ENCODE measurements at places on chromosomes 5 and 9.

DNA sequence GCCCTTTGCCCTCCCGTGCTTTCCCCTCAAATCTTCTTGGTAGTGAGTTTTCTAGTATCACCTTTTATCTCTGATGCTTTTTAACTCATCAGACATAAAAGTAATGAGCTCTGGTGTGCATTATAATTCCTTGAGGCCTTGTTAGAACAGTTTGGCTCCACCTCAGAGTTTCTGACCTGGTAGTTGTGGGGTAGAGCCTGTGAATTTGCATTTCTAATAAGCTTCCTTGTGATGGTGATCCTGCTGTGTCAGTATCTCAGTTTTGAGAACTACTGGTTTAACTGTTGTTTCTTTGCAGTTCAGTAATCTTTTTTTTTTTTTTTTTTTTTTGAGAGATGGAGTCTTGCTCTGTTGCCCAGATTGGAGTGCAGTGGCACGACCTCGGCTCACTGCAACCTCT lies 31.1 kb downstream of the UBE2D2 start:
- no peak for DNase-seq

GRCh38 chr5:103624035-103624480 lies 61.5 kb upstream of the NUDT12 start:
- no peak for DNase-seq

GRCh38 chr9:121752929-121753328 lies 101.5 kb downstream of the DAB2IP start:
- no peak for DNase-seq

DNA sequence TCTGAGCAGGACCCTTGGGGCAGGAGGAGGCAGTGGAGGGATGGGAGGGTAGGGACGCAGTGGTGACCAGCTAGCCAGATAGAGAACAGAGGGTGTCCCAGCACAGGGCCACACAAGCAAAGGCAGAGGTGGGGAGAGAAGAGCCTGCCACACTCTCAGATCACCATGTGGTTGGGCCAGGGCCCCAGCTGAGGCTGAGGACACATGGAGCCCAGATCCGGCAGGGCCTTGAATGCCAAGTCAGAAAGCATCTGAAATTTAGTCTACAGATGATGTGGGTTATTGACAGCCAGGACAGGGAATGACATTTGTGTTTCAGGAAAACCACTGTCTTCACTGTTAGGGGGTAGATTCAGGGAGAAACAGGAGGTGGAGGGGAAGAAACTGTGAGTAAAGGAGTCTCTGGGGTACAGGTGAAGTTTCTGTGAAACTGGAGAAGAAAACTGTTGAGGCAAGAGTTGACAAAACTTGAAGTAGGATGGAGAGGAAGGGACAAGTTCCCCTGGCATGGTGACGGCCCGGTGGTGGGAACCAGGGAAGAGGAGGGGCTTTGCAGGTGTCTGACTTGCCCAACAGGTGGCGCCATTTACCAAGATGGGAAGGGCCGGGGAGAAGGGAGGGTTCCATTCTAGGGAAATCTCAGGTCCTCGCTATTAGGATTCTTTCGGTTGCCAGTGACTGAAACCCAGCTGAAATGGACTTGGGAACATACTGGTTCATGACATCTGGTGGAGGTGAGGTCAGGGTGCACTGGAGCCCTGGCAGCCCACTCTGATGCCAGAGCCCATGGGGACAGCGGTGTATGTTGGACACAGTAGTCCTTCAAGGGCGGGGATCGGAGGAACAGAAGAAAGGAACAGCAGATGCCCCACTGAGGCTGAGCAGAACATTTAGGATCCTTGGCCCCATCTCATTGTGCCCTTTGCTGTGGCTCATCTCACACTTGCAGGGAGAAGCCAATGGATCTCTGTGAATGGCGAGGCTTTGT lies 100.1 kb downstream of the KCNIP1 start:
- no peak for DNase-seq

DNA sequence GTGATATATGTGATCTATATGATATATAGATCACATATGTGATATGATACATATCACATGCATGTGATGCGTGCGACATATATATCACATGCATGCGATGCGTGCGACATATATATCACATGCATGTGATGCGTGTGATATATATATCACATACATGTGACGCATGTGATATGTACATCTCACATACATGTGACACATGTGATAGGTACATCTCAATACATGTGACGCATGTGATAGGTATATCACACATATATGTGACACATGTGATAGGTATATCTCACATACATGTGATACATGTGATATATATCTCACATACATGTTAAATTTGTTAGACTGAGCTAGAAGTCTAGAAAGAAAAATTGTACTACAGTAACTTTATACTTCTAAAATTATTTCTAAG lies 1095.9 kb downstream of the EFNA5 start:
- no peak for DNase-seq

GRCh38 chr5:74623748-74624408 lies 16.6 kb downstream of the ENC1 start:
- no peak for DNase-seq

Measured in stimulated activated CD8-positive, alpha-beta memory T cell treated with anti-CD3 and anti-CD28 coated beads, Interleukin-15, amount 100 ng/mL, for 4 hours (primary cell).